ENCODE measurements at places on chromosomes 5 and 9.

DNA sequence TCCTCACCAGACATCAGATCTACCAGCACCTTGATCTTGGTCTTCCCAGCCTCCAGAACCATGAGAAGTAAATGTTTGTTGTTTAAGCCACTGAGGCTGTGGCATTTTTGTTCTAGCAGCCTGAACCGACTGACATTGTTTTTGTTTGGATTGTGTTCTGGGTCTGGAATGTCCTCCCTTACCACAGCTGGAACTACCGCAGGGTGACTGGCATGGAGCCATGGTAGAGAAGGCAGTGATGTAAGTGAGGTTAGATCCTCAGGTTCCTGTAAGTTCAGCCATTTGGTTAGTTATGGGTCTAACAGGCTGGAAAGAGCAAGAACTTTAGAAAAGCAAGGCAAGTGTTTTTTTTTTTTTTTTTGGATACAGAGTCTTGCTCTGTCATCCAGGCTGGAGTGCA lies 209.3 kb downstream of the DAB2IP start:
- DNase-seq, result no peak

DNA sequence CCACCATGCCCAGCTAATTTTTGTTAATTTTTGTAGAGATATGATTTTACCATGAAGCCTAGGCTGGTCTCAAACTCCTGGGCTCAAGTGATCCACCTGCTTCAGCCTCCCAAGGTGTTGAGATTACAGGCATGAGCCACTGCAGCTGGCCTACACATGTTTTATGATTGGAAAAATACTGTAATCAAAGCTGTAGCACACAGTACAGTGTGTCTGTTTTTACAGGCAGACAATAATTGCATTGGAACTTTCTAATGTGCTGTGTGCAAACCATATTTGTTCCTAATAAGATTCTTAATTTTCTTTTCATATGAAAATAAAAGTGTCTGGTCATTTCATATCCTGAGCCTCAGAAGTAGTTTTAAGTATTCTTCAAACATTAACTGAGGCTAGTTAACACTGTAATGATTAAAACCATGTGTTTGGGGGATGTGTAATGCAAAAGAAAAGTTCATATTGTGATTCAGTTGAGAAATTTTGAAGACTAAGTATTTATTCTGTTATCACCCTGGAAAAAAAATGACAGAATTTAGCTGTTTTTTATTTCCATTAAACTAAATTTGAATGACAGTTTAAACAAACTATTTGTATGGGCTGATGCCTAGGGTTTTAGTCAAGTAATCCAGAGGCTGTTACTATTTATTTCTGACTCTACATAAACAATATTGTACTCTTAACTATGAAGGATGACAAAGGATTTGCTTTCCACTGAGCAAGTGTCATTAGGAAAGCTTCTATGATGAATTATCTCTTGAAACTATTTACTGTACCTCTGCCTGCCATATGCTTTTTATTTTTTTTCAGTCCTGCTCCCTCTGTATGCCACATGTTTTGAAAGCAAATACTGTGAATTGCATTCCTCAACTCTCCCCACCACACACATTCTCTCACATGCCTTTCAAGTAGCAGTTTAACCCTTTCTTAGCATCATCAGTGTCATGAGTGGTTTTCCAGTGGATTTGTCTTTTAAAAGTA lies 111.5 kb downstream of the MTREX start:
- DNase-seq, result no peak

DNA sequence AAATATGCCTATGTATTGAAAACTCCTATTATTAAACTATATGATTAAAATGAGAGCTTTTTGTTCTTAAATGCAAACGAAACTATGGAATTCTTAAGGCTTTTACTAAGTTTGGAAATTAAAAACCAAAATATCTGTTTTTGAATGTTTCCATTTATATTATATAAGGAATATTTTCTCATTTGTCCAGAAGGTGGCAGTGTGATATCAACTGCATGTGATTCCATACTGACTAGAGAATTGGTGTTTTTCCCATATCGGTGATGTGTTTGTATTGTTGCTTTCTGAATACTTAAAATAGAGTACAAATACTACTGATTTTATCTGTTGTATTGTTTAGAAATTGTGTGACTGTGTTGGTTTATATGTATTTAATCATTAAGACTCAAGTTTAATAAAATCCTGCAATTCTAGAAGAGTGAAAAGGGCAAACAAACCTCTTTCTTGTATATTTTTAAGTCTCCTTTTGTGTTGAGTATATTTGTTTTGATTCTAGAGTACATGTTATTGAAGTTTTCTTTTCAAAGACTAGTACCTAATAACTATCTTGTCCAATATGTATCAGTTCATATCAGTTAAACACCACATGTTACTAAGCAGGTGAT lies 320.8 kb downstream of the CCDC171 start:
- peak; percentile 0 for DNase-seq

DNA sequence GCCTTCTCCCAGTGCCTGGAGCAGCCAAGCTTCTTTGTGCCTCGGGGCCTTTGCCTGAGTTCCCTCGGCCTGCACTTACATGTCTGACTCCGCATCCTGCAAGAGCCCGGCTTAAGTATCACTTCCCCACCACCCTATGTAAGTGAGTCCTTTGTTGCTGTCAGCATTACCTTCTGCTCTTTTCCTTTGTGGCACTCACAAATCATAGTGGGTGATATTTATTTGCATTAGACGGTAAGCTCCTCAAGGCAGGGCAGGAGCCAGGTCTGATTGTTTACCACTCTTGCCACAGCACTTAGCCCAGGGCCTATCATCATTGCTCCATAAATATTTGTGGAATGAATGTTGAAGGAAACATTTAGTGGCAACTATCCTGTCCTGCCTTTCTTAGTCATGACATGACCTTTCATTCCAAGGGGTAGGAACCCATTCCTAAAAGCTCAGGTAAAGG lies 4.8 kb downstream of the GM2A start:
- DNase-seq, result no peak

DNA sequence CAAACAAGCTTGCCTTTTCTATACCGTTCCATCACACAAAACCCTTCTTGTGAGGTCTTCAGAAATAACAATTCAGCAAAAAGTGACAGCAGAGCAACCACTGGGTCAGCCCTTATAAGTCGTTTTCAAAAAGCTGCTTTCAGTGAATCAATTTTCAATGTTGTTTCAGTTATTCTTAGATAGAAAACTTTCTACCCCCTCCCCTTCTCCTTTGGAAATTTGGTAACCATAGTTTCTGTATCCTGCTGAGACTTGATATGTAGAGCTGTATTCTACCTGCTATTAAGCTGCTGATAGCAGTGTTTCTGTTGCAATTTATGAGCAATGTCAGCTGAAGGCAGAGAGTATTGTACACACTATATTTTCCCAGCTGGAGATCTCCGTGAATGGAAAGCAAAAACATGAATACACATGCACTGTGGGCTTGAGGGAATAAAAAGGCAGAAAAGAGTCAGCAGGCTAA lies 75.7 kb downstream of the ZNF608 start:
- no peak for DNase-seq

DNA sequence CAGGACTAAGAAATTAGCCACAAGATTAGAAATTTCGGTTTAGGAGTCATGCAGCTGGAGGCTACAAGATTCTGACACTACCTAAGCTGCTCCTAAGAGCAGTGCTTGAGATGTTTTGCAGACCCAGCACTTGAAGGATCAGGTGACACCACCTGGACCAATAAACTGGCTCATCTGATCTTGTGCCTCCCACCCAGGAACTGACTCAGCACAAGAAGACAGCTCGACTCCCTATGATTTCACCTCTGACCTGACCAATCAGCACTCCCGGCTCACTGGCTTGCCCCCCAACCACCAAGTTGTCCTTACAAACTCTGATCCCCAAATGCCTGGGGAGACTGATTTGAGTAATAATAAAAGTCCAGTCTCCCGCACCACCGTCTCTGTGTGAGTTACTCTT lies 170.4 kb downstream of the TTC39B start:
- no peak for DNase-seq

DNA sequence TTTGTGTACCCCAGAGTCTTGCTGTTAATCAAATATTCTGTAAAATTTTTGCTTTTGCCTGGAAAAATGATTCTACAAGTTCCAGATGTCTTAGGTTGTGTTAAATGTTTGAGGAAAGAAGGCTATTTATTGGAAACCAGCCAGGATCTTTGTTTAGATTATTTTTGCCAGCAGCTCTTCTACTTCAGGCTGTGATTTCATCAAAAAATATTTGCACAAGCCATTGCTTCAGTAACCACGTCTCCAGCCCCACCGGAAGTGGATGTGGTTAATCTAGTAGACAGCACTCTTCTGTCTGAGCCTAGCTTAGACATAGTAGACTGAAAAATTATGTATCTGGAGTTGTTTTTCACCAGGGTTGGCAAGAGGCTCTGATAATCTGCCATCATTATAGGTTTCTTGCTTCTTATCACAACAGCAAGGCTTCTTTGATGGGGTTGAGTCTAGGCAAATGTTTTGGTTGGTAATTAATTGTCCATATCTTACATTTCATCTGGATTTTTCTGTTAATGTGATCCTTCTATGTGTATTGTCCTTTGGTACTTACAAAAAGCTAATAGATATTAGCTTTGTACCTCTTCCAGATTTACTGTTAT lies 17.1 kb downstream of the KCTD16 start:
- DNase-seq, result no peak

DNA sequence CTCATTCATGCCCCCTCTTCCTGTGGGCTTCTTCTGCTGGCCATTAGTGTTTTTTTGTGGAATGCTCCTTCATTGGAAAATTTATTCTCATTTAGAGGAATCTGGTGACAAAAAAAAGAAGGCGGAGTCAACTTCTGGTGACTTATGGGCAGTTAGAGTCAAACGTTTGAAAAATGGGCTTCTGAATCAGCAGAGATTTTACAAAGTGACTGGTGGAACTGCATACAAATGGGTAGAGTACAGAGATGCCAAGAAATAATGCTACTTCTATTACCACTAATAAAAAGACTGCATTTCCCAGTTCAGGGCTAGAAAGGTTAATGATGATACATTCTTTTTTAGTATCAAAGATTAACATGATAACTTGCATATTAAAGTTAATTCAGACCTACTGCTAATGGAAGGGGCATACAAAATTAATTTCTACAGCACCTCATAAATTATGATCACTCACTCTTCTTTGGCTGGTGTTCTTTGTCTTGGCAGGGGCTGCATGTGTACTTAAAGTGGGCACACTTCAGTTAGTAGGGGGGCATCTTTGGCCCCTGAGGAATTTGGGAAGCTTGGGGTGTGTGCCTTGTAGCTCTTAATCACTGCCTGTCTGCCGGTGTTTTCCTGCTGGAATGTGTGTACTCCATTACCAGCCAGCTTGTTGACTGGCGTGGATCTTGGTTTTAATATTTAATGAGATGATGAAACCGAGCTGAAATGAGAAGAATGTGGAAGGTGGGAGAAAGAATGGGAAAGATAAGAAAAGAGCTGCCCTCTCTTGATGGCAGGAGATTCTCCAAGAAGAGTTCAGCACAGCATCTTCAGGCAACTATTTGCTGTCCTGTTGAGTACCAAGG lies 148.9 kb downstream of the DOCK2 start:
- DNase-seq, result no peak

- DNase-seq, result no peak
Observed at GRCh38 chr9:137192859-137193258, 4.4 kb downstream of the SSNA1 start.

GRCh38 chr5:81513473-81513872 lies 119.5 kb upstream of the ACOT12 start:
- DNase-seq, result no peak

GRCh38 chr5:435961-436640 lies 6.9 kb upstream of the EXOC3 start:
- no peak for DNase-seq

- no peak for DNase-seq
Observed at GRCh38 chr5:150159741-150160179, 4.1 kb upstream of the PDGFRB start.

- no peak for DNase-seq
Observed at GRCh38 chr9:104280178-104280560, 186.1 kb downstream of the SMC2 start.
